Activated naive CD4-positive, alpha-beta T cell treated with anti-CD3 and anti-CD28 coated beads, Interleukin-2, amount 50 U/mL, for 16 hours (primary cell): ENCODE measurements at places on chromosomes 13 and 19.

DNA sequence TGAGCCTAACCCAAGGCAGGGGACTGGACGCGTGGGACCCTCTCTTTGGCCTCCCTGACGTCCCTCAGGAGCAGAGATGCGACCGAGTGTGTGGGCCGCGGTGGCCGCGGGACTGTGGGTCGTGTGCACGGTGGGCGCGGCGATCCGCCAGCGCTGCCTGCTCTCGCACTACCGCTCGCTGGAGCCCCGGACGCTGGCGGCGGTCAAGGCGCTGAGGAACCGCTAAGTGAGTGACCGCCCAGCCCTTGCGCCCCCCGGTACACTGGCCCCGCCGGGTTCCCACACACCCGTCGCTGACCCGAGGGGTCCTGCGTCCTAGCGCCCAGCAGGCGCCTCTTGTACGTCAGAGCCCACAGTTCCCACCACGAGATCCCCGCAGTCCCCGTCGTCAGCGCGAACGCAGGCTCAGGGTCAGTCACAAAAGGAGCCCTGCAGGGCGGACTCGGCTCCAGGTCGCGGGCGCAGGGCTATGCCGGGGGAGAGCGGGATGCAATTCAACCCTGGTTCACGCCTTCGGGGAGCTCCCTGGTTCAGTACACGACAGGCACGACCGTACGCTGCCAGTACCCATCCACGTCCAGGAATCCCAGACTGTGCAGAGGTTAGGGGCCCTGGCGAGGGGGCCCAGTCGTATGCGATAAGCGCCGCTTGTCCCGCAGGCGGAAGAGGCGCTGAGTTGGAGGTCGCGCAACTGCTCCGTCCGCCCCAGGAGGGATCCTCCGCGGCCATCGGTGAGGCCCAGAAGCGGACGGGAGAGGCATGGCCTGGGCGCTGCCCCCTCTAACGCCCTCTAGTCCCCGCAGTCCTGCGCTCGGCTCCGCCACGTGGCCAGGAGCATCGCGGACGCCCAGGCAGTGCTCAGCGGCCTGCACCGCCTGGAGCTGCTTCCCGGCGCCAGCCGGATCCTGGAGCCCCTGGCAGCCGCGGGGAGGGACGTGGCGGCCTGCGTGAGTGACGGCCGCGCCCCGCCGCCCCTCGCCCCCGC lies 3.6 kb upstream of the IFNL2 start:
- DNase-seq = no peak

DNA sequence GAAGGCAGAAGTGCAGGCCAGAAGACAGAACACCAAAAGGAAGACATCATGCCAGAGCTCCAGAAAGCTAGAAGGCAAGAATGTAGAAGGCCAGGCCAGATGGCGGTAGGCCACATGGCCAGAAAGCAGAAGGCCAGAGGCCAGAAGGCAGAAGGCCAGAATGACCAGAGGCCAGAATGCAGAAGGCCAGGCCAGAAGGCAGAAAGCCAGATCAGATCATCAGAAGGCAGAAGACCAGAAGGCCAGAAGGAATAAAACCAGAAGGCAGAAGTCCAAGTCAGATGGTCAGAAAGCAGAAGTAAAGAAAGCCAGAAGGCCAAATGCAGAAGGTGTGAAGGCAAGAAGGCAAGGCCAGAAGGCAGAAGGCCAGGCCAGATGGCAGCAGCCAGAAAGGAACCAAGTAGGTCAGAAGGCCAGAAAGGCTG lies 185.0 kb downstream of the TUBA3C start:
- DNase-seq = no peak

GRCh38 chr13:79297128-79297527 lies 108.9 kb downstream of the RBM26 start:
- no peak for DNase-seq

GRCh38 chr19:57830071-57830602 lies at the start of gene ZNF587B:
ZNF587B (plus strand) TSS chr19:57830299; CDS start chr19:57830529, 230 bp downstream.
- DNase-seq = peak; percentile 40

GRCh38 chr13:30873499-30873898 lies 32.6 kb upstream of the MEDAG start:
- no peak for DNase-seq

DNA sequence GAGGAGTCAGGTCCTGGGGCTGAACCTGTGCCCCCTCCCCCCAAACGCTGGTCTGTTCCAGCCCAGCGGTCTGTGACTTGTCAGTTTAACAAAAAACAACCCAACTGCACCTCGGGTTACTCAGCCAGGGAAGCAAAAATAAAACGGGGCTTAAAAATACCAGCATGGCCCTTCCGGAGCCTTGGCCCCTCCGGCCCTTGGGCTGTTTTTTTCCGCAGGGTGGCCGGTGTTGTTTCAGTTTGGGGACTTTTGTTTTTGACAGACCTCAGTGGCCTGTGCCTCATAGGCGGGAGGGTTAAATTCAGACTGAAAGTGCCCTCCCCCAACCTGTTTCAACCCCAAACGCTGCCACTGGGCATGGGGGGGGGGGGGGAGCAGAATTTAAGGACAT lies 4.0 kb downstream of the TCF3 start:
- DNase-seq = no peak

GRCh38 chr13:51919531-51919930 lies 57.8 kb downstream of the CCDC70 start:
- DNase-seq = no peak

GRCh38 chr19:33438987-33439781 lies 65.7 kb downstream of the CEBPG start:
- no peak for DNase-seq

- DNase-seq = no peak
Observed at GRCh38 chr19:54199401-54199800, 1.3 kb upstream of the RPS9 start.

DNA sequence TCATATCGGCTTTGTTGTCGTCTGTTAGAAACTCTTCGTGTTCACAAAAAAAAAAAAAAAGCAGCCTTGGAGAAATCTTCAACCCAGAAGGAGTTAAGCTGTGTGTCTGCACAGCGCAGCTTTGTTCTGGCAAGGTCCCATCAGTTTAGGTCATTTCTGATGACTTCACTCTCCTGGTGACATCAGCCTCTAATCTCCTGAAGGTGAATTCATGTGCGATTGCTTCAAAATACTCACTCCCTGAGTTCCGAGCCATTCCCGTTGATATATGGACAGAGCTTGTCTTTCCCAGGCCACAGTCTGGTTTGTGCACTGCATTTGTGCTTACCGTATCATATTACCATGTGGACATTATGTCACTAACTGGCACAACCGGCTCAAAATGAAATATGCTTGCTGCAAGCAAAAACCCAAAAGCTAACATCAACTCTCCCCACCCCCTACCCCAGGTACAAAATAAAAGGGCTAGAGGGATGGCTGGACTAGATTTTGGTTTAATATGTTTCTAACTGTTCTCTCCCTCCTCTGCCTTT lies 342.4 kb downstream of the KCNRG start:
- DNase-seq = no peak

DNA sequence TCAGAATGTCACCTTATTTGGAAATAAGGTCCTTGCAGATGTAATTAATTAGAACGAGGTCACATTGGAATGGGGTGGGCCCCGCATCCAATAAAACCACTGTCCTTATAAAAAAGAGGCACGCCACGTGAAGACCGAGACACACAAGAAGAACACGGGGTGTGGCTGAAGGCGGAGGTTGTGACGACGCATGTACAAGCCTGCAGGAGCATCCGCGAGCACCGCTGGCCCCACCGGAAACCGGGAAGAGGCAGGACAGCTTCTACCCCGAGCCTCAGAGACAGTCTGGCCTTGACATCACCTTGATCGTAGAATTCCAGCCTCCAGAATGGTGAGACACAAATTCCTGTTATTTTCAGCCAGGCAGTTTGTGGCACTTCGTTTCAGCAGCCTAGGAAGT lies 177.9 kb downstream of the COL4A1 start:
- DNase-seq = no peak

- DNase-seq = peak; percentile 31
Observed at GRCh38 chr19:56141417-56141993, 418 bp downstream of the ZNF444 start.

GRCh38 chr13:101453784-101454201 lies 1.3 kb downstream of the ITGBL1 start:
- no peak for DNase-seq

DNA sequence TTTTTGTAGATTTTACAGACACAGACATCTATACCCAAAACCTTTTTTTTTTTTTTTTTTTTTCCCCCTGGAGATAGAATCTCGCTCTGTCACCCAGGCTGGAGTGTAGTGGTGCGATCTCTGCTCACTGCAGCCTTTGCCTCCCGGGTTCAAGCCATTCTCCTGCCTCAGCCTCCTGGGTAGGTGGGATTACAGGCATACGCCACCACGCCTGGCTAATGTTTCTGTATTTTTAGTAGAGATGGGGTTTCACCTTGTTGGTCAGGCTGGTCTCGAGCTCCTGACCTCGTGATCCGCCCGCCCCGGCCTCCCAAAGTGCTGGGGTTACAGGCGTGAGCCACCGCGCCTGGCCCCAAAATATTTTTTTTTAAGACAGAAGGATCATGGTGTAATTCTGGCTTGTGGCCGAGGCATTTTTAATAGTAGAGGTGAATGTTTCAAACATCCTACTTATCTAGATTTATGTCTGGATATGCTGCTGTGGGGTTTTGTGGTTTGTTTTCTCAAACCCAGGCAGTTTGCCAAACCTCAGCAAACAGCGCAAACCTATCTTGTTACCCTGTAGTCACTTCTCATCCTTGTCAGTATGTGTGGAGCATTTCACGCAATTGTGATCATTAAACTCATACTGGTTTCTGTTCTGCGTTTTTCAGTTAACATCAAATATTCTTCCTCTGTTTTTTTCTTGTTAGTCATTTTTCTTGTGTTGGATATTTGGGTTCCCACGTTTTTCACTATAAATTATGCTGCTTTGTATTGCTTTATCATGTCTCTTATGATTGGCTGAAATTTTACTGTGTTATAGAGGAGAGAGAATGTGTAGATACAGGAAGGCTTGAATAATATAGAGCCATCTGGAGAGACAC lies 36.2 kb upstream of the GARRE1 start:
- DNase-seq = peak; percentile 54

GRCh38 chr13:93235258-93236015 lies 8.8 kb downstream of the GPC6 start:
- no peak for DNase-seq

GRCh38 chr19:2618611-2619010 lies 83.9 kb downstream of the GNG7 start:
- DNase-seq = peak; percentile 80

DNA sequence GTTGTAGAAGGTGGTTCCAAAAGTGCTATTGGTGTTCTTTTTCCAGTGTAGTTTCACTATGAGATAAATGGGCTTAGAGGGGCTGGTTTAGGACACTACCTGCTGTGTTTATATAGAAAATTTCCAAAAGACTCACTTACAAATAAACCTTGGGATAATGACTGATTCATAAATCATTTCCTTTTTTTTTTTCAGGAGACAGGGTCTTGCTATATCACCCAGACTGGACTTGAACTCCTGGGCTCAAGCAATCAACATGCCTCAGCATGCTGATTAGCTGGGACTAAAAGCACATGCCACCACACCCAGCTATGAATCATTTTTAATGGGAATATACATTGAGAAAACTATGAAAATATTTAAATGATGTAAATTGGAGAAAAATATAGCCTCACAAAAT lies 376.6 kb downstream of the PCDH9 start:
- no peak for DNase-seq

- no peak for DNase-seq
Observed at GRCh38 chr19:43687660-43687997, 17.7 kb upstream of the PLAUR start.

- no peak for DNase-seq
Observed at GRCh38 chr19:45865269-45865948, 1.3 kb downstream of the FOXA3 start.

DNA sequence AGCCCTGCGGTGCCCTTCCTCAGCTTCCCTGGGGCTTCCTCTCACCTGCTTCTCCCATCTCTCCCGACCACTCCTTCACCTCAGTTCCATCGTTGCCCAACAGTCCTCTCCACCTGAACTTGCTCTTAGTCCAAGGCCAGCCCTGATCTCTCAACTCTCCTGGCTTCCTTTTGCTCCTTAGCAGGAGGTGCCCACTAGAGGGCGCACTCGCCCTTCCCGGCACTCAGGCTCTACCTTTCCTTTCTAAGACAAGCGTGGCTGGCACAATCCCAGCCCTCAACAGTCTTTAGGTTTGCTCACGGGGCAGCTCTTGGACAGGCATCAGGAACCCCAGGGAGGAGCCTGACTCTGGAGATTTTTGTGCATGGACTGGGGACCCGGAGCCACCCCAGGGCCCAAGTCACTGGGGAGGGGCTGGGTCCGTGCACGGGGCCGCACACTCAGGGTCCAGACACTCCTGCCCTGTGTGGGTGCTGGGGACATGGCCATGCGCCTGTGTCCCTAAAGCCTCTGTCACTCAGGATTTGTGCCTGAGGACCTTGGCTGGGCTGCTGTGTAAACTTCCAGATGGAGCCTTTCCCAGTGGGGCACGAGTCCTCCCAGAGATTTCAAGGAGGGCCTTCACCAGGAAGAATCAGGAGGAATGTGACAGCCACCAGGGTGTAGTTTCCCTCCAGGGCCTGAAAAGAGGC lies 12.1 kb upstream of the CEACAM8 start:
- DNase-seq = peak; percentile 43
